SK-MEL-5 (cell line): ENCODE measurements at places on chromosomes 3 and 15. TPM values are rescaled to one million over a fixed set of nuclear protein-coding genes. Genes with fewer than 3 reads are reported as not detected.

- no peak for DNase-seq
These were observed 82.1 kb upstream of the RAD18 start for GRCh38 chr3:9045371-9045770.

The EXOG gene
- total RNA-seq, result 4.8 and 6.1 TPM in 2 replicates

The FETUB gene
- not detected in 2 replicates for total RNA-seq

DNA sequence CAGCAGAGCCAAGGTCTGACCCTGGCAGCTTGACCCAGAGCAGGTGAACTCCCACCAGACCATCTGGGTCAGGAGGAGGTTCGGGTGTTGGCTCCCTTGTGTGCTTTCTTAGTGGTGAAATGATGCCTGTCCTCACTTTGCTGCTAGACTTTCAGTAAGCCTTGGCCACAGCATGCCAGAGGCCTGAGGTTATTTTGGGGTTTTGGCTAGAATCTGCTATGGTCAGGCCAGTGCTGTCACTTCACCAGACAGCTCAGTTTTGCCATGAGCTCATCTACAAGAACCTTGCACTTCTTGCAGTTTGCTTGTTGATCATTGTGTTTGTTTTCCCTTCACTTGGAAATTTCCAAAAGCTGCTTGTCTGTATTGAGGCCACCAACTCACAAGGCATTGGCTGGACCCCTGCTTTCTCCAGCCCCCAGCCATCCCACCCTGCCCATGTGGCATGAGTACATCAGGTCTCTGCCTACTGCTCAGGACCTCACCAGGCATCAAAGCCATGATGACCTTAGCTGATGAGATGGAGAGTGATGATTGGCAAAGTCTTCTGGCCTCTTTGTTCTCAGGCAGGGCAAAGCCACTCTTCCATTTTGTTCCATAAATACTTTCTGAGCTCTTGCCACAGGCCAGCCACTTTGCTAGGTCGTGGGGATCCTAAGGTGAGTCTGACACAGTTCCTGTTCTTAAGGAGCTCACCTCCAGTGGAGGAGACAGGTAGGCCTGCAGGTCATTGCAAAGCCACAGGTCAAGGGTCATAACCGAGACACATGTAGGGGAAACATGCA is 122.6 kb downstream of the ARNT2 start:
- no peak for DNase-seq

DNA sequence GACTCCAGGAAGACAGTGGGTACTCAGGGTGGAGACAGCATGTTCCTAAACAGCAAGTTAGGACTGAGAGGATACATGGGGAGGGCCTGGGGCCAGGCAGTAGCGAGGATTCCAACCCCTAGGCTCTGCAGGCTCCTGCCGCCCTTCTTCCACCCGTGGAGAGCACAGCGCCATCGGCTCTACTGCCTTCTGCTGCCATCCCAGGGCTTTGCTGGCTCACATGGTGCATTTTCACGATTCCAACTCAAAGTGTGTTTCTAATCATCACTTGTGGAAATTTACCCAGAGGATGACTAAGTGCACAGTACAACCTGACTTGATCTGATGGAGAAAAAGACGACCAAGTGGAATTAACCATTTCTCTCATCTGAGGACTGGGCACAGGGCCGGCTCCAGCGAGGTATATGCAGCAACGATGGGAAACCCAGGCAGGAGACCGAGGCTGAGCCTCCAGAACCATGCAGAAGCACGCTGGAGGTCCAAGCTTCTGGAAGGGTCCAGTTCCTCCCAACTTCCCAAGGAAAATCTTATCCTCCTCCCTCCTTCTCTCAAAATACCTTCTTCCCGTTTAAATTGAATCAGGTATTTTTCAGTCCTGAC is 104.6 kb downstream of the LRIG1 start:
- DNase-seq, result no peak

DNA sequence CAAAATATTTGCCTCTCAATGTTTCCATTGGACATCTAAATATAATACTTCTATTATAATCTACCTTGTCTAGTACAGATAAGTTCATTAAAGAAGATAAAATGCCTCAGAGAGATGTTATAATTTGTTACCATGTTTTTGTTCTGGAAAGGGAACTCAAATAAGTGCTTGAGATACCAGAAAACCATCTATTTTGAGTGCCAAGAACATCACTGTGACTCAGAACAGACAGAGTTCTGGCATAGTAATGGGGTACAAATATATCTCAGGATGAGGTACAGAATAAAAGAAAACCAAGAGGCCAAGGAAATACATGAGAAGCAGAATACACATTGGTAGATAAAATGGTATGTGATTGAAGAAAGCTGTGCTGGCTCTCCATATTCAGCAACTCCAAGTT is 58.9 kb downstream of the IMPG2 start:
- no peak for DNase-seq

- peak; percentile 40 for DNase-seq
These were observed 17.2 kb downstream of the TSEN2 start for GRCh38 chr3:12501360-12502020.

DNA sequence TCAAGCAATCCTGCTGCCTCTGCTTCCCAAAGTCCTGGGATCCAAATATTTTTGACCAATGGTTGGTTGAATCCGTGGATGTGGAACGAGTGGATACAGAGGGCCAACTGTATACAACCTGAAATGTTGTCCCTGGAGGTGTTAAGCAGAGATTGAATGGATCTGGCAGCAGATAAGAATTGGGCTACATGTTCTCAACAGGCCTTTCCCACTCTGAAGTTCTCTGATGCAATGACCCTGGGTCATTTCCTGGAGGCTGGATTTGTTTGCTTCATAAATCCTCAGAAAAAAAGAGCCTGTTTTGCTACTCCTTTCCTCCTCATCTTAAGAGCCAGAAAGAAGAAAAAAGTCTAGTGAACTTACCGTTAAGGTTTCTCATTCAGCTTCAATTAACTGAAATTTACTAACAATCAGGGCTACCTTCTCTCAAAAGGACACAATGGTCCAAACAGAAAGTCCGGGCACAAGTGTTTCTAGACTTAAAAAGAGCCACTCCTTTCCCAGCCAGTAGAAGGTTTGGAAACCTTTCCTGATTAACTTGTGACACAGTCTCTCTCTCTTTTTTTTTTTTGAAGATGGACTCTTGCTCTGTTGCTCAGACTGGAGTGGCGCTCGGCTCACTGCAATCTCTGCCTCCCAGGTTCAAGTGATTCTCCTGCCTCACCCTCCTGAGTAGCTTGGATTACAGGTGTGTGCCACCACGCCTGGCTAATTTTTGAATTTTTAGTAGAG is 6.5 kb downstream of the ARHGEF3 start:
- no peak for DNase-seq

GRCh38 chr3:86923071-86923491 is 67.9 kb downstream of the VGLL3 start:
- DNase-seq, result peak; percentile 25

DNA sequence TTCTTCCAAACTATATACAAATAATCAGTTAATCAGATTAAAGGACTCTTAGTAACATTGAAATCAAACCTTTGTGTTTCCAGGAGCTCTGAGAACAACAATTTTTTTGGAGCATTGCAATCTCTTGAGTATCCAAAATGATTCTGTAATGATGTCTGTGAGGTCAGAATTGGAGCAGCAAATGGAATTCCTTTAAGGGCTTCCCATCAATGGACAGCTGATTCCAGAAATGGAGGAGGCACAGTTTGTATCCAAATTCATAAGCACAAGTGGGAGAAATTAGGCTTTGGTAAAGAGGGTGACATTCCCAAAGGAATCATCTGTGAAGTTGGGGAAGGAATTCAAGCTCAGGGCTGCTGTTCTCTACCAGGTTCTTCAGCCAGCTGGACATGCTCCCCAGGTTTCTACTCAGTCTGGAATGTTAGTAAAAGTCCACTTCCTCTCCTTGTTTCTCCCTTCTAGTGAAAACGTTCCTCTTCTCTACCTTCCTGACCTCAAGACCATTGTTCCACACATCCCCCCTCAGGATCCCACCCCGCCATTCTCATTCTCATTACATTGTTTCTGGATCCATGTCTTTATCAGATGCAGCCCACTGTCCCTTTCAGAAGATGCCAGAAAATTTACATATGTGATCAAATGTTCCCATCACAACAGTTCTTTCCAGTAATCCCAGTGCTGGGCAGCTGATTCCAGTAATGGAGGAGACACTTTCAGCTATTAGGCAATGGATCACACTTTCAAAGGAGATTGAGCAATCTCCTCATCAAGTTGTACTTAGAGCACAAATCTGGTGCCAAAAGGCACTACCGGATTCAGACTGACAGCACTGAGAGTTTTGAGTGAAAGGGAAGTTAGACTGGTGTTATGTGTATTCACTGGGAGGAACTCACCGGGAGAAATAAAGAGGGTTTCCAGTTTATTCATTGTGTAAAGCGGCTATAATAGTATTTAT is 391.3 kb upstream of the TPRG1 start:
- DNase-seq, result no peak

DNA sequence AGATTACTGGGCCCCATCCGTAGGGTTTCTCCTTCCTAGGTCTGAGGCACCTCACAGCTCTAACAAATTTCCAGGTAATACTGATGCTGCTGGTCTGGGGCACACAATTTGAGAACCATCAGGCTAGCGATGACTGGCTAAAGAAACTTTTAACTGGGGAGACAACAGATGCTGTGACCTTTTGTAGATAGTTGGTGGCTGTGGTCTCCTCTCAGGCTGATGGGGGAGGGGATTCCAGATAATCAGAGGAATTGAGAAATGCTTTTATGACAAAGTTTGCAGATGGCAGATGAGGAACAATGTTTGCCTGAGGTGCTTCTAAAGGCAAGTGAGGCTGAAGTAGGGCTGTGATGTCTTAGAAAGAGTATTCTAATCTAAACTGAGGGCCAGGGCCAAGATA is 13.8 kb upstream of the CCR9 start:
- no peak for DNase-seq

The MESP2 gene
- total RNA-seq, result 0.13 and 0.27 TPM in 2 replicates

The SNURF gene
- total RNA-seq, result 2.3 and 3.2 TPM in 2 replicates

The DOCK3 gene
- total RNA-seq, result 0.11 and 0.26 TPM in 2 replicates

The CTXND1 gene
- total RNA-seq, result 1.9 and 2.5 TPM in 2 replicates

The PRTG gene
- 11.3 and 16.4 TPM in 2 replicates for total RNA-seq

The GPR176 gene
- 5.3 and 6.3 TPM in 2 replicates for total RNA-seq

The ALDH1L1 gene
- total RNA-seq, result 0.19 and 1.1 TPM in 2 replicates

The ZNF80 gene
- total RNA-seq, result 0.11 TPM in 1 of 2 replicates, not detected in the other
